ENCODE measurements at places on chromosomes 13 and 19.
A peak's percentile ranks its signal among the peaks of the same experiment; 100 is the strongest.

- no peak for DNase-seq
Measured at GRCh38 chr19:46670813-46671212, 9.8 kb upstream of the DACT3 start.

DNA sequence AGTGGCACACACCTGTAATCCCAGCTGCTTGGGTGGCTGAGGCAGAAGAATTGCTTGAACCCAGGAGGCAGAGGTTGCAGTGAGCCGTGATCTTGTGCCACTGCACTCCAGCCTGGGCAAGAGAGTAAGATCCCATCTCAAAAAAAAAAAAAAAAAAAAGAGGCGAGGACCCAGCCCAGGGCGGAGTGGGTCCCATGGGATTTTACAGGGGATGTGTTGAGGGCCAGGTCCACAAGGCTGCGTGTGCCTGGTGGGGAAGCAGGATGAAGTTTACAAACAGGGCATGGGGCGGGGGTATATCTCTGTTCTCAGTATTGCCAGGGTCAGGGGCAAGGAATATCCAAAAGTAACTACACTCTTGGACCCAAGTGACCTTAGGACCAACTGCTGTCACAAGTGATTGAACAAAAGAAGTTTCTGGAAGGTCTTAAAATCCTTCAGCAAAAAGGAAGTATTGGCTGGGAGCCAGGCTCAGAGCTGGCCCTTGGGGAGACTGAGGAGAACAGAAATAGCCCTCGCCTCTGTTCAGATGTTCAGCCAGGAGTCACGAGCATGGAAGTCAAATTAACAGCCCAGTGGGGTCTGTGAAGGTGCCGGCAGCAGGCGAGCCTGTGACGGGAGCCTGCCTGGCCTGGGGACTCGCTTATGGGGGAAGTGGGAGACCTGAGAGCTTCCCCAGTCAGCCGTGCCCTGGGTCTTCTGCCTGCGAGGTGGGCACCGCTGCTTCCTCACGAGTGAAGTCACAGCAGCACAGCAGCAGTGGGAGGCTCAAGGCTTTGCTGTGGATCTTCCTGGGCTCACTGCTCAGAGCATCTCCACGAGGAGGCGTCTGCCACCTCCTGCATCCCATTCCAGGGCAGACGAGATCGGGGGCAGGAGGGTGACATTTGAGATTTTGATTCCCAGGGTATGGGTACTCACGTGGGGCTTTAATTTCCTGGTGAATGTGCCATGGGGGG, 6.4 kb downstream of the MYO9B start:
- no peak for DNase-seq

GRCh38 chr13:34066344-34066743, 248.4 kb downstream of the RFC3 start:
- no peak for DNase-seq

- DNase-seq, result no peak
Measured at GRCh38 chr13:80572923-80573316, 232.0 kb upstream of the SPRY2 start.

DNA sequence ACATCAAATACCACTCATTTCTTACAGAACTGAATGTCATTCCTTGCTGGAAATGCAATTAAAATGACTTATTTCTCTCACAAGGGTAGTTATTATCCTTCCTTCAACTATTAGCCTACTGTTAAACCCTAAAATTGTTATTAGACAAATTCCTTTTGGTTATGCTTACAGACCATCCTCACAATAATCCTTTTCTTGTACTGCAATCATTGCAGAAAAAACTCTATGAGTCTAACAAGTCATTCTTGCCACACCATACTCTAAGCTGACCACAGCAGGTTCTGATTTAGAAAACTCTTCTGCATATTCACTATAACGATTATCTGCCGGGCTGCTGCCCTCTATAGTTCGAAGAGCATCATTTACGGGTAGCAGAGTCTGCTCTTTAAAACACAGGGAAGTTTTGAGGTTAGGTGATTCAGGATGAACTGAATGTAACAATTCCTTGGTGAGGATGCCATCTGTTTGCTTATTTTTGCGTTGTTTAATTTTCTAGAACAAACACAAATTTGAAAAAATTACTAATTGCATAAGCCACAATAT, 38.2 kb downstream of the MTMR6 start:
- DNase-seq, result no peak

GRCh38 chr19:40320558-40320935, 27.6 kb downstream of the C19orf47 start:
- no peak for DNase-seq

DNA sequence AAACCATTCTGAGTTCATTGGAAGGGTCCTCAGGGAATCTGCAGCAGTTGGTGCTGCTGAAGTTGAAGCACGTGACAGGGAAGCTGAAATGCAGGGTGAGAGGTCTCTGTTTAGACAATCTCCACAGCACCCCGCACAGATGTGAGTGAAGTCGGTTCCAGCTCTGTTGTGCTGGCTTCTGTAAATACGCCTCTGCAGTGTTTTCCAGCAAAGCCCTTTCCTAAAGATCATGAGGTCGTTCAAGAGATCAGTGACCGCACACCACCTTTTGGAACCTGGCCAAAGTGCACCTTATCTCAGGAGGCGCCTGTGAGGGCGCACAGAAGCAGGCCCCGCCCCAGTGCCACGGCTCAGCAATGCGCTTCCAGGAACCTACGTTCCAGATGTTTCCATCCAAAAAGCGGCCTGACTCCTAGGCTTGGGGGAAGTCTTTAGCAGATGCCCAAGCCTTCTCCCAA, 10.8 kb downstream of the CUL4A start:
- DNase-seq, result no peak

DNA sequence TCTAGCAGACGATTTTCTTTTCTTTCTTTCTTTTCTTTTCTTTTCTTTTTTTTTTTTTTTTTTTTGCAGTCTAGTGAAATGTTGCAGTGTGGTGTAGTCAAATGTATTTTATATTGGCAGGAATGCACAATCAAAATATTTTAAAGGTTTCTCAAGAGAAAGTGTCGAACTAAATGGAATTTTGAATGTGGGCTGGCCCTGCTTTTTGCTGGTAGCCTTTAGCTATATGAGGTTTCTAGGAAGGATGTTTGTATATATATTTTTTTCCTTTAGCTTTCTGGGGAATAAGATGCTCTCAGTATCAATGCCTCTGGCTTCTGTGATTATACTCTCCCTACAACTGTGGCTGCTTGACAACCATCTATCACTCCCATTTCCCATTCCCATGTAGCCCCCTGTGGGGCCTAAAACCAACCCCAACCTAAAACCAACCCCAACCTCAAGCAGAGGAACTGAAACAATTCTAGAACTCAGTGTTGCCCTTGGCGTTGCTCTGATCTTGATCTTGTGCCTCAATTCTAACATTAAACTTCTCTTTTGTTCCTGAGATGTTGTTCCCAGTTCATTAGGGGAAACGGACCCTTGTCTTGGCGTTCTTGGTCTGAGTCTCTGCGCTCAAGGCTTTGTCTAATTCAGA, 27.1 kb downstream of the CYSLTR2 start:
- DNase-seq, result no peak

- no peak for DNase-seq
Measured at GRCh38 chr13:36801035-36801434, 18.0 kb upstream of the RFXAP start.

- DNase-seq, result no peak
Measured at GRCh38 chr13:71605744-71606143, 261.3 kb downstream of the DACH1 start.

DNA sequence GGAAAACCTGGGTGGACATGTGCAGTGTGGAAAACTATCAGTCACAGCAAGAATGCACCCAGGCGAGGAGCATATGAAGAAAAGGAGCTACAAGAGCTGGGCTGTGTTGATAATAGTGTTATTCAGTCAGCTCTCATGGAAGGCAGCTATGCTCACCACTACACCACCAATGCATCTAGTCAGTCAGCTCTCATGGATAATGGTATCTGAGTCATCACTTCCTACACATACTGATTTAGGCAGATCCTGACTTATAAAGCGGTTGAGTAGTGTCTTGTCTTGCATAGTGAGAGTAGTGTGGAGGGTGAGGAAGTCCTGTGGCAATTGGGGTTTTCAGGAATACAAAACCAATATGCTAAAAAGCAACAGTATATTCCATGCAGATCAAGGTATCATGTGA, 9.1 kb upstream of the ZNF160 start:
- no peak for DNase-seq

- no peak for DNase-seq
Measured at GRCh38 chr13:98461486-98462240, 115.2 kb downstream of the STK24 start.

DNA sequence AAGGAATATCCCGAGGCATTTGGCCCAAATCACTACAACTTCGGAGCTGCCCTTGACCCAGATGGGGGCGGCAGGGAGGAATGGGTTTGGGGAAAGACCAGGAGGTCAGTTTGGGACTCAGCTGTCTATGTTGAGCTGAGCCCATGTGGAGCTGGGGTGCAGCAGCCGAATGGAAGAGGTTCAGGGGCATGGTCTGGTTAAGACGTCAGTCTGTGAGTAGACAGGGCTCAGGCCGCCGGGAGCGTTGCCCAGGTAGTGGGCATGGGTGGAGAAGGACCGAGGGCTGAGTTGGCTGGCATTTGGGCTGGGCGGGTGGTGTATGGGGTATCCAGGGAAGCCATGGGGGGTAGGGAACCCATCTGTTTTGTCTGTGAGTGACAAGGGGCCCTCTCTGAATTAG, 9.3 kb upstream of the SCN1B start:
- no peak for DNase-seq

DNA sequence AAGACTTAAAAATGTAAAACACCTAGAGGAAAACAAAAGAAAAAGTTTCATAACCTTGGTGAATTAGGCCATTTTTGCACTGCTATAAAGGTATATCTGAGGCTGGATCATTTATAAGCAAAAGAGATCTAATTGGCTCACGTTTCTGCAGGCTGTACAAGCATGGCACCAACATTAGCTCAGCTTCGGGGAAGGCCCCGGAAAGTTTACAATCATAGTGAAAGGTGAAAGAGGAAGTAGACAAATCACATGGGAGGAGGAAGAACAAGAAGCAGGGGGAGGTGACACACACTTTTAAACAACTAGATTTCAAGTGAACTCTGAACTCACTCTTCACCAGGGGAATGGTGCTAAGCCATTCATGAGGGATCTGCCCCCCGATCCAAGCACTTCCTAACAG, 1358.5 kb upstream of the PCDH9 start:
- no peak for DNase-seq

GRCh38 chr13:21365574-21365973, 93.5 kb downstream of the ZDHHC20 start:
- peak; percentile 62 for DNase-seq

- DNase-seq, result no peak
Measured at GRCh38 chr13:112616586-112617362, 28.8 kb upstream of the TUBGCP3 start.

DNA sequence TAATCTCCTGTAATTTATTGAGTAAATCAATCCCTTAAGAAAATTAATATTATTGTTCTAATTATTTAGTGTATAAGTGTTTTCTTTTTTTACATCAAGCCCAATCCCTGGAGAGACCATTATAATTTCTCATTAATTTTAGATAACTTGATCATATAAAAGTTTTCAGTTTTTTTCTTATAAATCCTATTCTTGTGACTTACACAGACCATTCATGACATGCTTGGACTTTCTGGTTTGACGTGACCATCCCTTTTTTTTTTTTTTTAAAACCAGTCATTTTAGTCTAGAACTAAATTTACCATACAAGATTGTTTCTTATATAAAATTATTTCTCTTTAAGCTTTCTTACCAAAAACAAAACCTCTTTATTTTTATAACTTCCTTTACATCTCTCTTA, 5.4 kb upstream of the MTRF1 start:
- DNase-seq, result no peak

DNA sequence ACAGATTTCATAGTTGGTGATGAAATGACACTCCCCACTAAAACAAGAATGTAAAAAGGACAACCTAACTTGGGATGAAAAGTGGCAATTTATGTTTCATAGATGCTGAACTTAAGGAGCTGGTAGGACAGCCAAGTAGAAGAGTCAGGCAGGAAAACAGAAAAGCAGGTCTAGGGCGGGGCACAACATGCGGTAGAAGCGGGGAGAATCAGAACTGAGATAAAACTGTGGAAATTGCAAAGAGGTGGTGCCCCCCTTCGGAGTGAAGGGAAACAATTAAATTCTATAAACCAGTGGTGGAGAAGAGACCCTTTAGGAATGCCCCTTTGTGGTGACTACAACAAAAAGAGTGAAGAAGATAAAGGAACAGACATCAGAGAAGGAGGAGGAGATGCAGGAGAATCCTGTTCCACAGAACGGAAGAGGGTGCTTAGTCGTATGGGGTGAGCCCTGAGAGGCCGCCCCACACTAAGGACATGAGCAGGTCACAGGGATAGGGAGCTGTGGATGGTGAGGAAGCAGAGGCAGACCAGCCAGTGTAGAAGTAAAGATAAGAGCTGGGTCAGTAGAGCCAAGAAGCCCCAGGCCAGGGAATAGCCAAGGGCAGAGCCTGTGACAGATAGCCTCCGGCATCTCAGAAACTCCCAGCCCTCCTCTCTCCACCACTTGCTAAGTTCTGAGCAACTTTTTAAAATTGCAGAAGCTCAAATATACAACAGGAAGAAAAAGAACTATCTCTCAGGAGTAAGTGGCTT, 100.3 kb upstream of the DOCK9 start:
- no peak for DNase-seq

DNA sequence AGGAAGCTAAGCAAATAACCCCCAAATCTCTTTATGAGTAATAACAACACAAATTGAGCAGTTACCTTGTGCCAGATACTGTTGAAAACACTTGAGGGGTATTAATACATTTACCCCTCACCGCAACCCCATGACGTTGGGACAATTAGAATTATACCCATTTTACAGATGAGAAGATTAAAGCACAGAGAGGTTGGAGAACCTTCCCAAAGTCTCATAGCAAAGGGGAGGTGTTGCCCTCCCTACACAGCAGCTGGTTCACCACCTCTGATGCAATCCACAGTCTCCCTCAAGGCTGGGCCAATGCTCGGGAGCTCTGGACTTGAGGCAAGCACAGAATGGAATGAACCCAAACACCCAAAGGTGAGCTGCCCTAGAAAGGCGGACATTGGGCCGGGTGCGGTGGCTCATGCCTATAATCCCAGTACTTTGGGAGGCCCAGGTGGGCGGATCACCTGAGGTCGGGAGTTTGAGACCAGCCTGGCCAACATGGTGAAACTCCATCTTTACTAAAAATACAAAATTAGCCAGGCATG, 3.9 kb upstream of the CCNE1 start:
- no peak for DNase-seq

Data from activated CD8-positive, alpha-beta memory T cell treated with anti-CD3 and anti-CD28 coated beads for 24 hours (primary cell).